ENCODE measurements at places on chromosomes 12 and 14.

GRCh38 chr12:89947437-89948270 is 239.0 kb upstream of the ATP2B1 start:
- no peak for DNase-seq

GRCh38 chr14:22842211-22843122 is 6.1 kb downstream of the MMP14 start:
- no peak for DNase-seq

- DNase-seq: no peak
Observed at GRCh38 chr12:48816143-48816854, 2.0 kb upstream of the CACNB3 start.

- DNase-seq: no peak
Observed at GRCh38 chr12:67362526-67362925, 93.4 kb downstream of the CAND1 start.
